ENCODE measurements at places on chromosomes 12 and 14.

DNA sequence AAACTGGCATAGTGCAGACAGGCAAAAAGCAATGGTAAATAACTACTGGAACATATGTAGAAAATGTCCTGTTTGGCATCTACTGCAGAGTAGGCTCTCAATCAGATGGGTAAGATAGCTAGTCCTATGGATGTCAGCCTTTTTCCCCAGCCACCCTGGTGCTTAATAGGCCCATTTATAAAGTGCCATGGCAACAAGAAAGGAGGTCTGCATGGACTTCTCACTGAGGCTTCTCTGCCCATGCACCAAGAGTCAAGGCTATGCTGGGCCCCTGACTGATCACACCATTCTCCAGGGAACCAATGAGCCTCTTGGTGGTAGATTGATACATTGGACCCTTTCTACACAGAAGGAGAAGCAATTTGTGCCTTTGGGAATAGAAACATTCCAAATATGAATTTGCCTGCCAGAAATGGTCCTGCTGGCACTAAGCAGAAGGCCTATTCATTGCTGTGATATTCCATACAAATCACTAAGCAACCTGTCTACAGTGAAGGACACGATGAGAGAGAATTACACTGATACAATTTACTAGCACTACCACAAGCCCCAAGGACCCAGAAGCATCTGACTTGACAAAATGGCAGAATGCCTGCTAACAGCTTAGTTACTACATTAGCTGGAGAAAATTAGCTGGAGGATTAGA, 43.8 kb downstream of the RESF1 start:
- DNase-seq, result no peak

DNA sequence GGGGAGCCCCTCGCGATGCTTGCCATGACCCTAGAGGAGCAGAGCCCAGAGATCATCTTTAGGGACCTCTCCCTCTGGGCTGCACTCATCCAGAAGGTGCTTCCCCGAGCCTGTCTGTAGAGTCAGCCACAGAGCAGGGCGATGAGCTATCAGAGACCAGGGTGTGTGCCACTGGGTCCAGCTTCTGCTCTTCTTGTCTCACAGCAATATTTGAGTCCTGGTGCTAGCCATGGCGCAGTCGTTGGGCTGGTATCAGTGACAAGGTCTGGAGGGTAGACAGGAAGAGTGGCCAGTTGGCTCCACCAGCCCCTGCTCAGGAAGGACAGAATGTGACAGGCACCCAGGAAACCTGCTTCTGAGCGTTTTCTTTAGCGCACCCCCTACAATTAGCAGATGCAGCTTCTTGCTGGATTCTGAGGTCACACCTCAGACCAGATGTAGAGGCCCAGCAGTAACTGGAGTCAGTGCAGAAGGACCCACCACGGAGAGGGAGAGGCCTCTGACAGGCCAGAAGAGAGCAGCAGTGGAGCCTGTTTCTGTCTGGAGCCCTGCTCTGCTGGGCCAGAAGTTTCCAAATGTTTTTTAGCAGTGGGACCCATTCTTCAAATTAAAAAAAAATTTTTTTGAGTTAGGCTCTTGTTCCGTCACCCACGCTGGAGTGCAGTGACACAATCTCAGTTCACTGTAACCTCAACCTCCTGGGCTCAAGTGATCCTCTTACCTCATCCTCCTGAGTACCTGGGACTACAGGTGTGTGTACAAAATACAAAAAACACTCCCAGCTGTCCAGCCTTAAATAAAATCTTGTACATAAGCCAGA, 23.7 kb downstream of the ANKRD9 start:
- no peak for DNase-seq

DNA sequence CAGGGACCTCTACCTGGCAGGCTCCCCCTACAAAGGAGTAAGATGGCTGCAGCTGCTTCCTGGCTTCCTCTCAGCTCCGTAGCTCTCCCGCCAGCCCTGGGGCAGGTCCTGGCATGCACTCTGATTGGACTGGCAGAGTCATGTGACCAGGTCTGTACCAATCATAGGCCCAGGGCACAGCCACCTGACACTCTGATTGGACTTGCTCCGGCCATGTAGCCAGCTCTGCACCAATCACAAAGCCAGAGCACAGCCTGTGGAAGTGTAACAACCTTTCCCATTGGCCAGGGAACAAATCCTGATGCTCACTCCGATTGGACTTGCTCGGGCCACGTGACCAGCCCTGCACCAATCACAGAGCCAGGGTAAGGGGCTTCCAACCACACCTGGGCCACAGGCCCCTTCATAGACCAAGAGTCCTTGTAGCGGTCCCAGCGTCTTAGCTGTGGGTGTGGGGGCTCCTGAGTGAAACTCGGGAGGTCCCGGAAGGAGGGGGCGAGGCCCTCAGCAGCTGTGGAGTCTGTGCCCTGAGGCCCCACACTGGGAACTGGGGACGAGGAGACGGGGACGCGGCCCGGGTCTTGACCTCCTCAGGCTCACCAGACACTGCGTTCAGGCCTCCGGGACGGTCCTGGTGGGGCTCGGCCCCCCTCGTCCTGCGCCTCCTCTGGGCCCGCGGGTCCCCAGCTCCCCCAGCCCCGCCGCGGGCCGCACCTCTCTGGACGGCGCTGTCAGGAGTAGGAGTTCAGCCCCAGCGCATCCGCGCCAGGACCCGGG, 210.6 kb downstream of the ADGRD1 start:
- peak; percentile 44 for DNase-seq

- no peak for DNase-seq
Observed at GRCh38 chr14:52922059-52922458, 28.8 kb downstream of the FERMT2 start.

DNA sequence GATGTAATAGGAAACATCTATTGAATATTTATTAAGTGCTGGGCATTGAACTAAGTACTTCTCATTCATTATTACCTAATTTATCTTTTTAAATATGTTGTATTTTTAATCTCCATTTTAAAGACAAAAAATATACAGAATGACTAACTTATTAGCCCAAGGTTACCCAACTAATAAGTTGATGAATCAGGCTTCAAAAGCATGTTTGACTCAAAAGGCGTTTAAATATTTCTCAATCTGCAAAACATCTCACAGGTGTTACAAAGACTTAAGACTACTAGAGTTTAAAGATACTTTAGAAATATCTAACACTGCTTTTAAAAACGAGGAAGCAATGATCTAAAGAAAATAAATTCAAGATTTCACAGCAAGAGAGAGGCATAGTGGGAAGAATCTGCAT, 457.4 kb upstream of the DCN start:
- no peak for DNase-seq

Measured in iPS-NIHi11 (cell line).